ENCODE measurements at places on chromosomes 1 and 21.

- DNase-seq: peak; percentile 87
Observed at GRCh38 chr1:202107801-202108731, 14.7 kb upstream of the GPR37L1 start.

DNA sequence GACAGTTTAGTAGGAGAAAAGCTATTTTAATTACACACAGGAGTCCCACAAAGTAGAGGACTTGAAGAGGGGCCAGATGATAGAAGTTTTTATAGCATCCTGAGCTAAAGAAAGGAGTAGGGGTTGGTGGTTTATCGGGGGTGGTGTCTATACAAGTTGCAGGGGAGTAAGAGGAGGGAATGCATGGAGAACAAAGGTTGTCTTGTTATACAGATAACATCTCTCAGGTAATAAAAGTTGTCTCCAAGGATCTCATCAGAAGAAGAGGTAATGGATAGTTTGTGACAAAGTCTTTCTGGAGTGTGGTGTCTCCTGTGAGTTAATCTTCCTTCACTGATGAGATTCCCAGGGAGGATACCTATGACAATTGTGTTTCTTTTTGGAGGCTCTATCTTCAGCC lies 23.4 kb upstream of the NUF2 start:
- DNase-seq: no peak

DNA sequence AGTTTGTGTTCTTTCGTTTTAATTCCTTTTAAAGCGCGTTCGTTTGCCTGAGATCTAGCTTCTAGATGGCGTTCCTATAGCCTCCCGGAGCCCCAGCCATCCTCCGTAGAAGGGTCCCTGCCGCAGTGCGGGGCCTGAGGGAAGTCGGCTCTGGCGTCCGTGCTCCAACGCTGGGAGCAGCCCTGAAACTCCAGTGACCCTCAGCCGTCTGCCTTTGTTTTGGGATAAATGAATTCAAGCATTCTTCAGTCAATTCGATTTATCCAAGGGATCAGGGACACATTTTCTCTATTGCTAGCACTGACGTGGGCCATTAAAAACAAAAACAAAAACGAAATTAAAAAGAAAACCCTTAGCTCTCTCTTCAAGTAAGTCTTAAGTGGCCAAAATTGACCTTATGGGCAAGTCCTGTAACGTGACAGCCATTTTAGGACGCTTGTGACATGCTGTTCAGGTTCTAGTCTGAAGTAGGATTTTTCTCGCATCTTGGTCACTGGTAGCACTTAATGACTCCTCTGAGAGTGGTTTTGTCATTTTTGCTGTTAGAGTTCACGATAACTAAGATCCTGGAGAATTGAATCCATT lies 742 bp upstream of the HSPA13 start:
- DNase-seq: no peak

DNA sequence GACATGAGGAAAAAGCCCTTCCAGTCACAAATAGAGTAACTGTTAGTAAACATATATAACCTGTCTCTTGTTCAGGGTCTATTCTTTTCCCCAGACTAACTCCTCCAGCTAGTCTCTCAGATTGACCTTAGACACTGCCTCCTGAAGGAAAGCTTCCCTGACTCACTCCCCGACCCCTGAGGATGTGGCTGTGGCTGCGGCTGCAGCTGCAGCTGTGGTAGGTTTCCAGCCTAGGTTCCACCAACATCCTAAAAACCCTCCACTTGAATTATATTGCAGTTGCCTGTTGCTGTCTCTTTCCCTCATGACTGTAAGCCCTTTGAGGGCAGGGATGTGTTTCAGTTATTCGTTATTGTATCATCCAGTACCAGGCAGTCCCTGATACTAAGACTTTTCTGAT lies 132.9 kb upstream of the C1orf21 start:
- no peak for DNase-seq

DNA sequence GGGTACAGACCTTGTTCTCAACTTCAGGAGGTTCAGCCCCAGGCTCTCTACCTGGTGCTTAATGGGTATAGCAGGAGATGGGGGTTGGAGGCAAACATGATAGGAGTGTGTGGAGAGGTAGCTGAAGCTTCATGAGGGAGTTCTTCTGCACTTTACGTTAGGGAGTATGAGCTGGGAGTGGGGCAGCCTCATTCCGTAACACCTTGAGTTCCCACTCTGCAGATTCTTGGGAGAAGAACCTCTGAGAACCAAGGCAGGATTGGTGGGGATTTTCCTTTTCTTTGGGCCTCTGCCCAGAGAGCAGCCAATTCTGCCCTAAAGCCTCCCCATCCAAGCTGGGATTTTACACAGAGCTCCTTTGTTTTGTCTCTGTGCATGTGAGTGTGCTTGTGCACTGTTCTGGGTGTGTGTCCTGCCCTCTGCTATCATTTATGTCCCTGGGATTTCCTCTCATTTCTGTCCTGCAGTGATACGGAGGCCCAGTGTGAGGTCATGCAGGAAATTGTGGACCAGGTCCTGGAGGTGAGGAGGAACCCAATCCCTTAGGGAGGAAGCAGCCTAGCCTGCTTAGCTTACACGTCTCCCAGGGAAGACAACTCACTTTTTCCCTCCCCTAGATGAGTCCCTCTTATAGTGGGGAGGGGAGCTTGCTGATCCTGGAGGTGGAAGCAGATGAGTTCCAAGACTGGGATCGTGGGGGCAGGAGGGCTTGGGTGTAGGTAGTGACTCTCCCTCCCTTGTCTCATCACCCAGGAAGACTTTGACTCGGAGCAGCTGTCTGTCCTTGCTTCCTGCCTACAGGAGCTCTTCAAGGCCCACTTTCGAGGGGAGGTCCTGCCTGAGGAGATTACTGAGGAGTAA lies 11.6 kb upstream of the SLC27A3 start:
- no peak for DNase-seq

- no peak for DNase-seq
Observed at GRCh38 chr1:24822887-24823286, 77.6 kb downstream of the CLIC4 start.

- DNase-seq: no peak
Observed at GRCh38 chr1:56229186-56229585, 350.2 kb downstream of the PLPP3 start.

DNA sequence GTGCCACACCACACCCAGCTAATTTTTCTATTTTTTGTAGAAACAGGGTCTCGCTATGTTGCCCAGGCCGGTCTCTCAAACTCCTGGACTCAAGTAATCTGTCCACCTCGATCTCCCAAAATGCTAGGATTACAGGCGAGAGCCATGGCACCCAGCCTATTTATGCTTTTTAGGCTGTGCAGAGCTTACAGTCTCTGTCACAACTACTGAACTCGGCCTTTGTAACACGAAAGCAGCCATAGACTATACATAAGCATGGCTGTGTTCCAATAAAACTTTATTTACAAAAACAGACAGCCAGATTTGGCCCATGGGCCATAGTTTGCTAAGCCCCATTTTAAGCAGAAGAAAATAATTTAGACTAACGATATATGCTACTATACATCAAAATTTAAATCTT lies 54.4 kb downstream of the NID1 start:
- DNase-seq: no peak

- no peak for DNase-seq
Observed at GRCh38 chr1:57901208-57901919, 477.5 kb upstream of the DAB1 start.

DNA sequence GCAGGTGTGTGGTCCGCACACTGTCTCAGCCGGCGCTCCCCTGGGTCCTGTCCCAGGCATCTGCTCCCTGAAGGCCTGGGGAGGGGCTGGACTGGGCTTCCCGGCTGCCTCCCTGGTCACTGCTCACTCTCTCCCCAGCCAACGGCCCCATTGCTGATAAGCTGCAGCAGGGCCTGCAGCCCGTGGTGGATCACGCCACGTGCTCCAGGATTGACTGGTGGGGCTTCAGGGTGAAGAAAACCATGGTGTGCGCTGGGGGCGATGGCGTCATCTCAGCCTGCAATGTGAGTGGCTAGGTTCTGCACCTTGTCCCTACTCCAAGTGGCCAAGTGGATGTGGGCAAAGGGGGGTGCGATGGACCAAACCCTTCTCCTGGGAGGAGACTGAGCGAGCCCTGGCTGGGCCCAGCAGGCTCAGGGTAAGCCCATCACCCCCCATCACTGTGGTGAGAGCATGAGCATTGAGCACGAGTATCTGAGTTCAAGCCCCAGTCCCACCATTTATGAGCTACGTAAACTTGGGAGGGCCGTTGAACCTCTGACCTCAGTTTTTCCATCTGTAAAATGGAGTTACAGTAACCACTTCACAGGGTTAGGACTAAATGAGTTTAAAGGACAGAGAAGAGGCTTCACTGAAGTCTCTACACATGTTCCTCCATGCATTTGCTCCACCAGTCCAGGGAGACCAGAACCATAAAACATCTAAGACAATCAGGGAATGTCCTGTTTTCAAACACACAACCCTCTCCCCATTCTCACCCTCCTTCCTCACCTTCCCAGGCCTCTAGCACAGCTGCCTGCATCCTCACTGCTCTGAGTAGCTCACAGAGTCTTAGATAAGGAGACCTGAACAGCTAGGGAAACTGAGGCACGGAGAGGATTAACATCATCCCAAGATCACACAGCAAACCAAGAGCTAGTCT lies 6.5 kb downstream of the CTRC start:
- DNase-seq: no peak

- no peak for DNase-seq
Observed at GRCh38 chr1:116854403-116854690, 55.4 kb upstream of the PTGFRN start.

DNA sequence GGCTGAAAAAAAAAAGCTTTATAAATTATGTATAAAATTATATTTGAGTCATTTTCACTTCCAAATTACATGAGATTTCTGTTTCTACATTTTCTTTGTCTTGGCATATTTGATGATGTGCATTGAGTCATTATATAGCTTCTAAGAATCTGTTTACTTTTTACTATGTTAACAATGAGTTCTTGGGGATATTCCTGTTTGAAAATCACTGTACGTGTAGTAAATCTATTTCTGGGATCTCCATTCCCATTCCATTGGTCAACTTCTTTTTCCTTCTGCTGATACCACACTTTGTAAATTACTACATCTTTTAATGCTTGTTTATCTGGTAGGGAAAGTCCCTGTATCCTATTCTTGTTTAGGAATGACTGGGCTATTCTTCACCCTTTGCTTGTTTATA lies 43.6 kb downstream of the TNFRSF9 start:
- DNase-seq: no peak

DNA sequence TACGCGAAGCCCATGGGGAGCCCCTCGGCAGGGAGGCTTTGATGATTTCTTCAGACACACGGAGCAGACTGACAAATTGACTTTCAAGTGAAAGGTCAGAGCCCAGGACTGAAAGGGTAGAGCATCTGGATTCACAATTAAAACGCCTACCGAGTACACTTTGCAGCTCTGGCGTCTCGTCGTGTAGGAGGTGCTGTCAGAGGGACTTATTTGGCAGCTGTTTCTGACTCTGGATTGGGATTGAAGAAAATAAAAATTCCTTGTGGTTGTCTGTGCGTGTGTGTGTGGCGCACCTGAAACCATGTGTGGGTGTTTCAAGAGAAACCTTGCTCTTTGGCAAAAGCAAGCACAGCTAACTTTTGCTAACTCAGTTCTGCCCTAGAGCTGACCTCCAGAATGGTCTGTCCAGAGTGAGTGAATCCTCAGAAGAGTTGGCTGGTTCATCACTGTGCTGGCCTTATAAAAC lies 348.7 kb downstream of the HLX start:
- DNase-seq: no peak

- no peak for DNase-seq
Observed at GRCh38 chr1:24321697-24322469, 2.7 kb downstream of the GRHL3 start.

GRCh38 chr1:5265438-5266075 lies 611.1 kb downstream of the AJAP1 start:
- no peak for DNase-seq

GRCh38 chr1:44032170-44032790 lies 1.0 kb upstream of the SLC6A9 start:
- DNase-seq: no peak

- no peak for DNase-seq
Observed at GRCh38 chr1:101996825-101997465, at the start of gene OLFM3. OLFM3 (minus strand) TSS chr1:101996926.

GRCh38 chr1:31811605-31812004 lies 4.2 kb downstream of the SPOCD1 start:
- DNase-seq: peak; percentile 44

GRCh38 chr1:17060306-17060749 lies 6.5 kb upstream of the SDHB start:
- no peak for DNase-seq

- DNase-seq: no peak
Observed at GRCh38 chr1:33339413-33339812, 18.5 kb upstream of the A3GALT2 start.
